ENCODE measurements at places on chromosomes 3 and 15. TPM values are rescaled to one million over a fixed set of nuclear protein-coding genes. Genes with fewer than 3 reads are reported as not detected.
A peak's percentile ranks its signal among the peaks of the same experiment; 100 is the strongest.

GRCh38 chr15:83837945-83838571, 184.1 kb downstream of the ADAMTSL3 start:
- no peak for DNase-seq

DNA sequence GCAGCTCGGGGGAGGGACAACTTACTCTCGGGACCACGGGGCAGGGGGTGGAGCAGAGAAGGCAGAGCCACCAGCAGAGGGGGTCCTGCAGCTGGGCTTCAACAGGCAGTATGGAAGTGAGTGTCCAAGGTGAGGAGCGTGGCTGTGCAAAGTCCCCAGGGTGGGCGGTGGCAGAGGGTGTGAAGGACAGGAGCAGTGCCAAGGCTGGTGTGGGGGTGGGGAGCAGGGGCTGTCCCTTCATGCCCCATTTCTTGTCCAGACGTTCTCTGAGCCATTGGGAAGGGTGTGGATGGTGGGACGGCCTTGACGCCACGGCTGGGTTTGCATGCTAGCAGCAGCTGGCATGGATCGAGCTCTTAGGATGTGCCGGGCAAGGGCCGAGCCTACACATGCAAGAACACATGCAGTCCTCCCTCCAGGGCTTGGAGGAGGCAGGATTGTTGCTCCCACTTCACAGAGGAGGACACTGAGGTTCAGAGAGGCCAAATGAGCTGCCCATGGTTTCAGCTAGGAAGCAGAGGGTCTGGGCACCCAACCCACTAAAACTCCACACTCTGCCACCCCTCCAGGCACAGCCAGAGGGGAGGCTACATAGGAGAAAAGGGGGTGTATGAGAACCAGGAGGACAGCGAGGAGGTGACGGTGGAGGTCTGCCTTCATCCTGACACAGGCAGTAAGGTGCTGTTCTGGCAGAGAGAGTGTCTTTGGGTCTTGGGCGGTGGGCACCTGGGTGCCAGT, 93.6 kb downstream of the TBC1D2B start:
- no peak for DNase-seq

TRIM59 gene
- total RNA-seq: 39.9 TPM

RTP4 gene
- 3.4 TPM for total RNA-seq

- no peak for DNase-seq
Observed at GRCh38 chr3:46024131-46024530, 3.2 kb downstream of the XCR1 start.

- no peak for DNase-seq
Observed at GRCh38 chr3:182794455-182795388, 1.4 kb downstream of the ATP11B start.

GRCh38 chr3:179723617-179724016, 70.8 kb downstream of the USP13 start:
- no peak for DNase-seq

DNA sequence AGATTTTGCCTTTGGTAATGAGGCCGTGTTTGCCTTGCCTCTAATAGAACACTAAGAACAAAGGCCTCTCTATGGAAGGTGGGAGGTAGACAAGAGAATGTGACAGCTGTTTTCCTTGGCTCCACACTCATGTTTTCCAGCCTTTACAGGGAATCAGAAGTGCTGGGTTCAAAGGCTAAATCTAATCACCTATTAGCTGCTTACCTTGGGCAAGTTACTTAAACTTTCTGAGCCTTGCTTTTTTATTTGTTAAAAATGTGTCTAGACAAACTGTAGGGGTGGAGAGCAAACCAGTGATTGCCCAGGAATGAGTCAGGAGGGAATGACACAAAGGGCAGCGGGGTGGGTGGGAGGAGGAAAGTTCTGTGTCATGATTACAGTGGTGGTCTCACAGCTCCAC, 179.0 kb downstream of the P3H2 start:
- peak; percentile 4 for DNase-seq

DVL3 gene
- 42.6 TPM for total RNA-seq

- no peak for DNase-seq
Observed at GRCh38 chr15:90552929-90553211, 23.1 kb downstream of the CRTC3 start.

DNA sequence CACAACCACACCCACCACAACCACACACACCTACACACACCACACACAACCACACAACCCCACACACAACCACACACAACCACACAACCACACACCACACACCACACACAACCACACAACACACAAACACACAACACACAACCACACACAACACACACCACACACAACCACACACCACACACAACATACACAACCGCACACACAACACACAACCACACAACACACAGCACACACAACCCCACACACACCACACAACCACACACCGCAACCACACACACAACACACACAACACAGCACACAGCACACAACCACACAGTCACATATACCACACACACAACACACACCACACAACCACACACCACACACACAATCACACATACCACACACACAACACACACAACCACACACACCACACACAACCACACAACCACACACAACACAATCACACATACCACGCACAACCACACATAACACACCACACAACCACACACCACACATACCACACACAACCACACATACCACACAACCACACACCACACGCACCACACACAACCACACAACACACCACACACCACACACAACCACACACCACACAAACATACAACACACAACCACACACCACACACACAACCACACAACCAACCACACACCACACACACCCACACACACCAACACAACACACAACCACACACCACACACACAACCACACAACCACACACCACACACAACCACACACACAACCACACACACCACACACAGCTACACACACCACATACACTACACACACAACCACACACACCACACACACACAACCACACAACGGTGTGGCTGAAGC, 23.7 kb downstream of the CPN2 start:
- DNase-seq: no peak

DNA sequence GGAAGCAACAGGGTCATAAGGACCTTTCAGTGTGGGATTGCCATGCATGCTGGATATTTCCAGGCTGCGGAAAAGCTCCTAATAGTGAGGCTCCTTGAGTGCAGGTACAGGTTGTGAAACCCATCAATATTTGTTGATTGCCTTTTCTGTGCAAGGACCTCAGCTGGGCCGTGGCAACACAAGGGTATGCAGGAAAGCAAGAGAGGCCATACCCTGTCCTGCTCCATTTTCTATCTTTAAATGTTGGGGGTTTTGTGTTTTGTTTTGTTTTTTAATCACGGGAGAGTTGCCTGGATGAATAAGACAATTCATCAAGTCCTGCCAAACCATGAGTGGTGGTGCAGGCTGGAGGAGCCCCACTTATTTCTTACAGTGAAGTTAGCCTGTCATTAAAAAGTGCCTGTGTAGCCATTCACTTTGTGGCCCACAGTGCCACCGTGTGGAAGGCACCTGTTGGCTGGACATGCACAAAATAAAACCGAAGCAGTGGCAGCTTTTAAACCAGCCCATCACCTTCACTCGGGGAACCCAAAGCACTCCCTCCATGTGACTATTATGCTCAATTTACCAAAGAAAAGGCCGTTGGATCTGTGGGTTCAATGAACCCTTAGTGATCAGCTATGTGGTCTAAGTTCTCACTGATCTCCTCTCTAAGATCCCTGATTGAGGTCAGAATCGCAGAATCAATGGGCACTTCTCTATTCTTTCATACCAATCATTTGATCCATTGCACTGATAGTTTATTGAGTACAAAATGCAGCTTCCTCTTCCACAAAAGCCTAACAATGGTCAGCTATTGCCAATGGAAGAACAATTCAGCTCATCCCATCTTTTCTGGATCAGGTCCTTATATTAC, 42.2 kb downstream of the CLDN18 start:
- DNase-seq: peak; percentile 40

- DNase-seq: no peak
Observed at GRCh38 chr3:136547293-136547692, 204.9 kb downstream of the STAG1 start.

P4HTM gene
- 45.7 TPM for total RNA-seq

ATP13A3 gene
- 121 TPM for total RNA-seq

DNA sequence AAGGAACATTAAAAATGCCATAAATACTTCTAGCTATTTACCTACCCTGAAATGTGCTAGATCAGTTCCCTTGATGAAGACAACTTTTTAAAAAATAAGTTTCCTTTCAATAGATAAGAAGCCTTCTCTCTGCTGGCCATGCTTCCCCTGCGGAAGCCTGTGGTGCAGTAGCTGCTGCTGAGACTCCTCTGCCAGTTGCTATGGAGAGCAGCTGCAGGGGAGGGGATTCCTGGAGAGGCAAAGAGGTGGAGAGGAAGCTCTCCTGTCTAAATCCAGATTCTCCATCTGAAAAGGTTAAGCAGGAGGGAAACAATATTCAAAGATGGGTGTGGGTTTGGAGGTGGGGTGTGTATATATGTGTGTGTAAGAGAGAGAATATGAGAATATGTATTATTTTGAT, 69.8 kb upstream of the BFSP2 start:
- no peak for DNase-seq

DNA sequence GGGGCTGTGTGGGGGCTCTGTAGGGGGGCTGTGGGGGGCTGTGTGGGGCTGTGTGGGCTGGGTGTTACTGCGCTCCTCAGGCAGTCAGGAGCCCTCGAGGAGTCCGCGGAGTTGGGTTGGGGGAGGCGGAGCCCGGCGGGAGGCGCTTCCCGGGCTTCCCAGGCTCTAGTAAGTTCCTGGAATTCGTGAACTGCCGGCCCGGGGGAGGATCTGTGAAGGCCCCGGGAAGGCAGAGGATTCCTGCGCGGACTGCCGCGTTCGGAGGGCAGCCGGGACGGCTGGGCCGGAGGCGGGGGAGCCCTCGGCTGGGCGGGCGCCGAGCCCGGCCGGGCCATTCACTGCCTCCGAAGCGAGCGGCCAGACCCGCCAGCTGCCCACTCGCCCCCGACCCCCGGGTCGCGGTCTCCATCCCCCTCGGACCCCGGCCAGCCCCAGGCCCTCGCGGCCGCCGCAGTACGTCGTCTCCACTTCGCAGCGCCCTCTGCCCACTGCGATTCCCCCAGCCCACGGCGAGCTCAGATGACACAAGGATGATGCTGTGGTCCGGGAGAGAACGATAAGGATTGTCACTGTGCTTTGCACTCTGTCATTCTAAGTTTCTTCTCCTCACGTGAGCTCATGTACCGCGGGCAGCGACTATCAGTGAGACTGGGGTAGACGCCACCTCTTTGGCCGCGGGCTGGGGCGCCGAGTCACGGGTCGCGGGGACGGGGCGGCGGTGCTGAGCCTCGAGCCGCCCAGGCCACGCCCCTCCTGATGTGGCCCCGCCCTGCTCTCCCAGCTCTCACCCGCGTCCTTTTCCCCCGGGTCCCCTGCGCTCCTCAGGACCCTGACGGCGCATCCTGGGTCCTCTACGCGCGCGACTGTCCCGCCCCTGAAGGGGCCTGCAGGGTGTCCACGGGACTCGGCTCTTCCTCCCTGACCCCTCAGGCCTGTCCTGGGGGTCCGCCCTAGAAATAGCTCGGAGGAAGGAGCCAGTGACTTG, 65.3 kb downstream of the KLF13 start:
- DNase-seq: peak; percentile 88

GRCh38 chr15:53247041-53247708, 457.0 kb upstream of the ONECUT1 start:
- DNase-seq: no peak

GRCh38 chr3:114624047-114624445, 330.2 kb downstream of the TIGIT start:
- no peak for DNase-seq

DNA sequence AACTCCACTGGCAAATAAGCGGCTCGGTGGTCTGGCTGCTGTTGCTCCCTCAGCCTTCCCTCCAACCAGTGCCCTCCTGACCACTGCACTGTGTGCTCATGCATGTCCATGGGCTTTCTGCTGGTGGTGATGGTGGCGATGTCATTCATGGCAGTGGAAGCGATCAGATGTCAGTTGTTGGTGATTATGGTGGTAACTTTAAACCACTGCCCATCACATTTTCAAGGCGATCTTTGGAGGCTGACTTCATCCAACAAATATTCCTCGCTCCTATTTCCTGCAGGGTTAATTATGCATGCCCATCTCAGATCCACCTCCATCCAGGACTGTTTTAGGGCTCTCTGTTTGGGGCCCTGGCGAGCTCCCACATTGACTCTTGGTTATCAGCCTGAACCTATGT, 13.4 kb upstream of the HCN4 start:
- no peak for DNase-seq

DNA sequence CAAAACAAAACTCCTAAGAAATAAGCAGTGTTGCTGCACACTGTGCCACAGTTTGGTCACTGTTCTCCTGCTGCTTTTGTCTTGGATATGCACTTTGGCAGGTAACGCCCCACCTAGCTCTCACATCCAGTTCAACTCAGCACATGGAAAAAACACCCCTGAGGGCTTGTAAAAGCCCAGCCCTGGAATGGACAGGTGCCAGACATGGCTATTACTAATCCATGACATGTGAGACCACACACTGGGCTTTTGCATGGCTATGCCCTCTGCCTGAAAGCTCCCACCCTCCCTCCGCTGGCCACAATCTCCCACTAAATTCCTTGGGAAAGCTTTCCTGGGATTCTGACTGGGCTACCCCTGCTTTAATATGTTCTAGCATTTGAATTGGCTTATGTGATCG, 24.7 kb upstream of the ZBED2 start:
- DNase-seq: no peak

DNA sequence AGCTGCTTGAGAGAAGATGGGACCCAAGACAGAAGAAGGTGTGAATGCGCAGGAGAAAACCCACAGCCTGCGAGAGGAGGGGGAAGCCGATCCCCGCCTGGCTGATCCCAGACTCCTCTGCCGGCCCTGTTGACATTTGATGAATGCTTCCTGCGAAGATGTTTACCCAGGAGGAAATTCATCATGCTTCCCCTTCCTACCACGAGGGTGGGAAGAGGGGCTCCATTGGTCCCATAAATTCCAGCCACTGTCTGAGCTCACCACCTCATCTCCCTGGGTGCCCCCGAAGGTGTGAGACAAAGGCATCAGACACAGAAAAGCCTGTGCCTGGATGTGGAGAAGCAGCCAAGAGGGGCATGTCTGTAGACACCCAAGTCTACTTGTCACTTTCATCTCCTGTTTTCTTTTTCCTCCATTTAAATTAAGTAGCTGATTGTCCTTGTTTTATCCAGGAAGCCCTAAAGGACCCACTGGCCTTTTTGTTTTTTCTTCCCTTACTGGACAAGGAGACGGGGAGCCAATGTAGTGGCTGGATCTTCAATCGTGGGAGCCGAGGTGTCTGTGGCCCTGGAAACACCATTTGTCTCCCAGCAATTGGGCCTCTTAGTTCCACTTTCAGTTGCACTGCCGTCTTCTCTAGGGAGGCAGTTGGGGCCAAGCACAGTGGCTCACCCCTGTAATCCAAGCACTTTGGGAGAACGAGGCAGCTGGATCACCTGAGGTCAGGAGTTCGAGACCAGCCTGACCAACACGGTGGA, 95.3 kb upstream of the HES1 start:
- no peak for DNase-seq

GRCh38 chr3:16236030-16236639, 28.6 kb downstream of the DPH3 start:
- no peak for DNase-seq

TRH gene
- total RNA-seq: not detected

GRCh38 chr3:184741259-184741556, 29.3 kb upstream of the MAGEF1 start:
- DNase-seq: no peak

Data from activated T-cell treated with anti-CD3 and anti-CD28 coated beads, Interleukin-2, amount 50 U/mL, for 72 hours (primary cell).